ENCODE measurements at places on chromosomes 2 and 18. TPM values are rescaled to one million over a fixed set of nuclear protein-coding genes. Genes with fewer than 3 reads are reported as not detected.

ACVR1C gene
- total RNA-seq, result not detected

CRYGD gene
- not detected for total RNA-seq

FOXD4L1 gene
- under 0.01 TPM for total RNA-seq

B4GALT6 gene
- 4.4 TPM for total RNA-seq

ZBTB7C gene
- total RNA-seq, result not detected

UGT1A1 gene
- total RNA-seq, result not detected

LAMA1 gene
- 0.20 TPM for total RNA-seq

SLC19A3 gene
- not detected for total RNA-seq

SCTR gene
- not detected for total RNA-seq
